ENCODE measurements at places on chromosomes 1 and 21.

GRCh38 chr1:221740993-221741702, 741 bp downstream of the DUSP10 start:
- no peak for DNase-seq

GRCh38 chr1:5981009-5981380, 11.2 kb downstream of the NPHP4 start:
- no peak for DNase-seq

DNA sequence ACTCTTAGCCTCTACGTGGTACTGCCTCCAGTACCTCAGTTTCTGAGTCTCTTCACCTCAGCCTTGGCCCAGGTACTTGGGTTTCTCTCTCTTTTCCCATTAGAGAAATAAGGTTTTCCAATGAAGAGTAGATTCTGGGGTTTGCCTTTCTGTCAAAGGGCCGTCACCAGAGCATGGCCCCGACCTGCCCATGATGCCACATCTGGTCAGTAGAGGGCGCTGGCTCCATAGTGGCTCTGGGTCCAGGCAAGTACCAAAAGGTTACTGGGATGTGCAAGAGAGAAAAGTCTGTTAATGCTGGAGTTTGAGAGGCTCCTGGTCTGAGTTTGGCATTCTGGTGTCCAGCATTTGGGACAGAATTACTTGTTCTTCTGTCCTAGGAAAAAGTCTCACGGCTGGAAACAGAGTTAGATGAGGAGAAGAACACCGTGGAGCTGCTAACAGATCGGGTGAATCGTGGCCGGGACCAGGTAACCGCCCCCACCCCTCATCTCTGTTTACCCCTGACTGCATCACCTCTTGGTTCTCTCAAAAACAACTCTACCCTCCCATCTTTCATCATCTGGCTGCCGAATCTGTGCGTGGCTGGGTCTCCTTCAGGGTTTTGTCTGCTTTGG, 5.3 kb upstream of the TUFT1 start:
- no peak for DNase-seq

- no peak for DNase-seq
Observed at GRCh38 chr1:14543191-14543840, 55.2 kb upstream of the KAZN start.

DNA sequence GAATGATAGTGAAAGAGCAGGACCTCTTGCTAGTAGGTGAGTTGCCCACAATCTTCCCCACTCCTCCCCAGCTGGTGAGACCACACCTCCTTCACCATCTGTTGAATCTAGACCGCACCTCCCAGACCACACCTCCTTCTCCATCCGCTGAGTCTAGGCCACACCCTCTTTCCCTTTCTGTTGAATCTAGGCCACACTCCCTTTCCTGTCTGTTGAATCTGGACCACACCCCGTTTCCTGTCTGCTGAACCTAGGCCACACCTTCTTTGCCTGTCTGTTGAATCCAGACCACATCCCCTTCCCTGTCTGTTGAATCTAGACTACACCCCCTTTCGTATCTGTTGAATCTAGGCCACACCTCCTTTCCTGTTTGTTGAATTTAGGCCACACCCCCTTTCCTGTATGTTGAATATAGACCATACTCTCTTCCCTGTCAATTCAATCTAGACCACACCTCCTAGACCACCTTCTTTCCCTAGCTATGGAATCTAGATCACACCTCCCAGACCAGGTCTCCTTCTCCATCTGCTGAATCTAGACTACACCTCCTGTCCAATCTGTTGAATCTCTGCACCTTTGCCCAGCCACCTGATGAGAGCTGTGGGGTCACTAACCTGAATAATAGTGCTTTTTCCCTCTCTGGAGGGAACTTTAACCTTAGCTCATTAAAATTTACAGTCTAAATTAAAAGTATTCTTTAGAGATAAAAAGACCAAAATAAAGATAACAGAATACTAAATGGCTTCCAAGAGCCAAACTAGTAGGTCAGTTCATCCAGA, 116.3 kb downstream of the DAB1 start:
- DNase-seq = no peak

- no peak for DNase-seq
Observed at GRCh38 chr1:179003512-179004066, 22.1 kb upstream of the FAM20B start.

DNA sequence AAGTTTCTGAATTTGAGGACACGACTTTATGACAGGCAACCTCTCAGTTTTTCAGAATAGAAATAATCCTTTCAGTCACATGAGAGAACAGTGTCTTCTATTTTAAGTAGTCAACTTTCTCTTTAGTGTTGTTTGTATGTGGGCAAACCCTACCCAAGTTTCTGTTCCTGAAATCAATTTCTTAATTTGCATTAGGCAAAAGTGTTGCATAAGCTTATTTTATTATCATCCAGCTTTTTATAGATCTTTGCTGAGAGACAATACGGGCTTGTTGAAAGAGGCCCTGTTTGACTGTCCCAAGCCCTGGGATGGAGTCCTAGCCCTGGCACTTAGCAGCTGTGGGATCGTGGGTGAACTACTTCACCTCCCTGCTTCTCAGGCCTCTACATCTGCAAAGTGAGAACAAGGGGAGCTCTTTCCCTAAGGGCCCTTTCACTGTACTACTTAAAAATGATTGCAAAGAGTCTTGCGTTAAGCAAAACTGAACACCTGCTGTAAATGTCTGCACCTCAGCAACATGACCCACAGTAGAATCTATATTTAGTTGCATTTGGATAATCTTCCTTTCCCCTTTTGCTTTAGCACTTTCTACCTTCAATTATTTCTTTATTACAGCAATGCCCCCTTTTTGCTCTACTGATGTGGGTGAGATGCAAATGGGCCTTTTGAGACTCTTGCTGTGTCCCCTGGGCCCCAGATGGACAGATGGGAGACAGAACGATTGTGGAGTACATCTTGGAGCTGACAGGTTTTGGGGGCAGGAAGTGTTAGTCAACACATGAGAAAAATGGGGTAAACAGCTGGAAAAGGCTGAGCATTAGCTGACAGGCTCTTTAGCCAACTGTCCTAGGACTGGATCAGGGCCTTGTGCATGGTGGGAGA, 41.0 kb upstream of the SCAF4 start:
- no peak for DNase-seq

- no peak for DNase-seq
Observed at GRCh38 chr1:178434360-178434759, 62.4 kb downstream of the CLEC20A start.

GRCh38 chr1:193060406-193060805, 994 bp downstream of the RO60 start:
- no peak for DNase-seq

DNA sequence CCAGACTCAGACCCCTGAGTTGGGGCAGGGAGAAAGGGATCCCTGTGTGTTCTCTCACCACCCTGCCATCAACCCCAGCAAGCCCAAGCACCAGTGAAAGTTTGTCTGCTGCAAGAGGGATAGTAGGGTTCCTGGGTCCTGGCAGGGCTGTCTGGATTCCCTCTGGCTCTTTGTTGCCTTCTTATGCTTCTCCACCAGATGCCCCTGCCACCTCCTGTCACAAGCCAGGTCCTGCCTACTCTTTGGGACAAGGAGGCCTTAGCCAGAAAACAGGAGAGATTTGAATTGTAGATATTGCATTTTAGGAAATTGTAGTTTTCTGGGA, 21.7 kb downstream of the UBE2T start:
- no peak for DNase-seq

DNA sequence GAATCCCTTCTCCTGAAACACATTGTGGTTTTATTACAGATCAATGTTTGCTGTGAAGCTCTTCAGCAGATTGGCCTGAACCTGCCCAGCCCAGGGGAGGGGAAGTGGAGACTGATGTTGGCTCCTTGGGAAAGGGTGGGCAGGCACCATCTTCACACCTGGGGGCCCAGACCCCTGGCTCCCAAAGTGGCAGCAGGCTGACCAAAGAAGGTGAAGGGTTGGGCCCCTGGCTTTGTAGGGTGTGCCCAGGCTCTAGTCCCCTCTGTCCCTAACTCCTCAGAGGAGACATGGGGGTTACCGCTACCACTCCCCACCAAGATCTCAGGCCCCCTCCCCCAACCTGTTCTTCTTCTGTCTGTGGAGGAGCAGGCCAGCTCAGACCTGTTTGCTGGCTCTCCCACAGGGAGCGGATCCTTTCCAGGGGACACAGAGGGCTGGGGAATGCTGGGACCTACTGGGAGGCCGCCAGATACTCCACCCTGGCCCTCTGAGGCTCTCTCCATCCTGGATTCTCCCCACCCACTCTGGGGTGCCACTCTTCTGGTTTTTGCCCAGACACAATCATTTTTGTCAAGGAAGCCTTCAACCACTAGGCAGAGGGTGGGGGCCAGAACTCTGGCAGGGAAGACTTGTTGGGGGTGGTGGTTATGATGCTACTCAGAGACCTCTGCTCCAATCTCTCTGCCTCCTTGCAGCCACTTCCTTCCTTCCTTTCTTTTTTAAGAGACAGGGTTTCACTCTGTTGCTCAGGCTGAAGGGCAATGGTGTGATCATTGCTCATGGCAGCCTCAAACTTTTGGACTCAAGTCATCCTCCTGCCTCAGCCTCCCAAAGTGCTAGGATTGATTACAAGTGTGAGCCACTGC, 5.0 kb upstream of the EFNA3 start:
- no peak for DNase-seq

DNA sequence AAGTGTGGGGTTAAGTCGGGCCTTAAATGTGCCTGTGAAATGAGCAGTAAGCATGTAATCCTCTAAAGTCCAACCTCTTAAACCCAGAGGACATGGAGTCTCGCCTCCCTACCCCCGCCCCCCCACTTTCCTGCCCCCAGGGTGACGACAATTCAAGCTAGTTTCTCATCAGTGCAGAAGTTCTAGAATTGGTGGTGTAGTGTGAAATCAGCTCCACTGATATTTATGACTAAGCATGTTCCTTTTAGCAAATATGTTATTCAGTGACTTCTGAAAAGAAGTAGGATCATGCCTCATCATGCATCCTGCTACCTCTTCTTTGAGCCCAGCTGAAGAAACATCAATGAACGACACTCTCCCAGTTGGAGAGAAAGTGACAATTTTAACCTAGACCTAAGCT, 2.6 kb upstream of the ABCB10 start:
- no peak for DNase-seq

DNA sequence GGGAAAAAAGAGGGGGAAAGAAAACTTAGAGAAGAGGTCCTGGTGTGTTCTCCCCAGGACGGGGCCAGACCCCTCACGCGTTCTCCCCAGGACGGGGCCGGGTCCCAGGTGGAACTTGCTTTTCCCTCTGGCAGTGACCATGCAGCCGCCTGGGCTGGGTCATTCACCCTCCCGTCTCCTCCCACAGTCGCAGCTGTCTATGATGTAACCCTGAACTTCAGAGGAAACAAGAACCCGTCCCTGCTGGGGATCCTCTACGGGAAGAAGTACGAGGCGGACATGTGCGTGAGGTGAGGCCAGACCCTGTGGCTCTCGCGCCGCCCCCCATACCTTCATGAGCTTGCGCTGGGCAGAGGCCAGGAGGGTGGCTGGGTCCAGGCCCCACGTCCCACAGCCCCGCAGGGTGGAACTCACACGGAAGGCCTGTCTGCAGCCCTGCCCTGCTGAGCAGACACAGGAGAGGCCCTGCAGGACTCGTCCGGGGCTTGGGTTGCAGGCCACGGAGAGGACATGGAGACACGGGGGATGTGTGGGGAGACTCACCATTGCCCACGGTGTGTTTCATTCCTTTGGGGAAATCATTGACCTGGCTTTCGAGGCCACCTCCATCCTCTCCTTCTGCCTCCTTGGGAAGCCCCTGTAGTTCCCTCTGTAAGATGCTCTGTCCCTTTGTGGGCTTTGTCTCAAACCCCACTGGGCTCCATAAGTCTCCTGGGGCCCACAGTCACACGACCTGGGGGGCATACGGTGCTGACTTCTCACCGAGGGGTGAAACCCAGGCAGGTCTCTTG, 40.7 kb upstream of the TRAPPC10 start:
- no peak for DNase-seq

GRCh38 chr1:200905411-200906052, 10.8 kb downstream of the INAVA start:
- DNase-seq = no peak

GRCh38 chr1:55685560-55685959, 470.4 kb upstream of the USP24 start:
- DNase-seq = no peak

DNA sequence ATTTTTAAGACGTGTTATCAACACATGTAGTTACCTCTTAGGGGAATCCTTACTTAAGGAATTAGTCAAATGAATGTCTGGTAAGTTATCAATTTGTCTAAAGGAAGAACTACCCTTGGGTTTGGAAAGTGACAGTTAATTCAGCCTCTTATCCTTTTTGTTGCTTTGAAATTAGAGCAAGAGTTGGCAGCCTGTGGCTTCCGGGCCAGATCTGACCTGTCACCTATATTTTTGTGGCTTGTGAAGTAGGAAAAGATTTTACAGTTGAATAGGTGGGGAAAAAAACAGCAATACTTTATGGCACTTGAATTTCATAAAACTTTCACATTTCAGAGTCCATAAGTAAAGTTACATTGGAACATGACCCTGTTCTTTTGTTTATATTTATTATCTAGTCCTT, 5.5 kb downstream of the MRPS6 start:
- DNase-seq = no peak

DNA sequence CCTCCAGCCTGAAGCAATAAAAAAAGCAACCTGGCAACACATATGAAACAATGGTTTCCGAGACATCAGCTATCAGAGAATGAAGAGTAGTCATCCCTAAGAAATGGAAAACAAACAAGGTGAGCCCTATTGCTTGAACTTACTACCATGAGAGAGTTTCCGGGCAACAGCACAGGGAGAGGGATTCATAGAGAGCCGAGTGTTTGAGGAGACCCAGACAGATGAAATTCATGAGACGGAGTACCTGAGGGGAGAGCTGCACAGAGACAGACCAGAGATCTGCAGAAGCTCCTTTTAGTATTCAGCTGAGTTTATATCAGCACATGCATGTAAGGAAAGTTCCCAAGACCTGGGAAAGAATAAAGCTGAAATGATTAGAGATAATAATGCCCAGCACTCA, 19.8 kb downstream of the CRB1 start:
- no peak for DNase-seq

DNA sequence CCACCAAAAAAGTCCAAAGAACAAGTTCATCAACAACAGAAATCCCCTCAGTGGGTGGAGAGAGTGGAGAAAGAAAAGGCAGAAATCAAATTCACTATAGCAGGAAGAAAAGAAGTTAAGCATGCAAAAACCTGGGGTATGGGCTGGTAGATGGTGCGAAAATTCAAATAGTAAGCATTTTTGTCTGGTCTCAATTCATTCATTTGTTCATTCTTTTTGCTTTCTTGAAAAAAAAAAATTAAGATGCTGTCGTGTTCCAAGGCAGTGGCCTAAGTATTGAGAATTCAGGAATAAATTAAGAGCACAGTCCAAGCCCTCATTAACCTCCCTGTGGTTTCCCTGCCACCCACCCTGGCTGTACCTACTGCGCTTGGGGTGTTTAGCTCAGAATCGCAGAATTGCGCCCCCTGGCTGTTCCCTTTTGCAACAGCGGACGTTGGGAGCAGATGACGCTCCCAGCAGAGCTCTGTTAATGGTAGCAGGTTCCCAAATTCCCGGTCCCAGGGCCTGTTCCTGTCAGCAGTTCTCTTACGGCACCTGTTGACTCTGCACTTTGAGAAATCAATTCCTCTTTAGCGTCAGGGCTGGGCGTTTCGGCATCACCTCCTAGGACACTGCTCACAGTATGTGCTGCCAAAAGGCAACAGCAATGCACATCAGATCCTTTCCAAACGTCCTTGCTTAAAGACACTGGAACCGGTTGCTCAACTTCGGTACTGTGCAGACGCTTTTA, 34.0 kb upstream of the SSX2IP start:
- DNase-seq = no peak

All from AG09309 (cell line).